ENCODE measurements at places on chromosomes 7 and 10.
A peak's percentile ranks its signal among the peaks of the same experiment; 100 is the strongest.

GRCh38 chr10:5731559-5731958 is 46.9 kb downstream of the TASOR2 start:
- DNase-seq: no peak

GRCh38 chr7:142969183-142969582 is 7.0 kb upstream of the KEL start:
- DNase-seq: no peak

DNA sequence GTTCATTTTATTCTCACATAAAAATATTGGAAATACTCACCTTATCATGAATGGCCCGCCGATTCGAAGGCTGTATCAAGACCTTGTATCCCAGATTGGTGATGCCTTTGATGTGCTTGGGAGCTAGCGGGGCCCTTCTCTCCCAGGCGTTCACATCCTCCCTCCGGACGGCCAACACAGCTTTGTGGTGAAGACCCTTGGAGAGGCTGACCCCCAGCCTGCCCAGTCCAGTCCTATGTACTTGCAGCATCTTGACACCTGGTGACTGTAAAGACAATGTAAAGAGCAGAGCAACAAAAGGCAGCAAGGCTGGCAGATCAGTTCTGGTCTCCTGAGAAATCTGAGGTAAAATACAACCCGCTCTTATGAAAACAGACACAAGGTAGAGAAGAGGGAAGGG is 10.6 kb downstream of the AASS start:
- no peak for DNase-seq

DNA sequence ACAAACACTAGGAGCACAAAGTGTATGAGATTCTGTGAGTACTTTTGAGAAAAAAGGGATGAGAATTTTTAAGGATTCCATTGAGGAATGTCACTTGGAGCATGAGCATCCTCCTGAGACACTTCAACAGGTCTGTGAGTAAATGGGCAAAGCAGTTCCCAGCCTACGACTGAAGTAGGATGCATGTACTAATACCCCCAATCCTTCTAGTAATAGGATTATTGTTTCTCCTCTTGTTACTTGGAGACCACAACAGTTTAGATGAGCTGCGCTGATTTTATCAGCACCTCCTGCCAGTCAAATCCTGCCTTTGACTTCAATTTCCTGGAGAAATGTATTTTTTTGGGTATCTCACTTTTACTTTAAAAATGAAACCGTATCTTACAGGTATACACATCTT is 820 bp downstream of the BBS9 start:
- peak; percentile 20 for DNase-seq

DNA sequence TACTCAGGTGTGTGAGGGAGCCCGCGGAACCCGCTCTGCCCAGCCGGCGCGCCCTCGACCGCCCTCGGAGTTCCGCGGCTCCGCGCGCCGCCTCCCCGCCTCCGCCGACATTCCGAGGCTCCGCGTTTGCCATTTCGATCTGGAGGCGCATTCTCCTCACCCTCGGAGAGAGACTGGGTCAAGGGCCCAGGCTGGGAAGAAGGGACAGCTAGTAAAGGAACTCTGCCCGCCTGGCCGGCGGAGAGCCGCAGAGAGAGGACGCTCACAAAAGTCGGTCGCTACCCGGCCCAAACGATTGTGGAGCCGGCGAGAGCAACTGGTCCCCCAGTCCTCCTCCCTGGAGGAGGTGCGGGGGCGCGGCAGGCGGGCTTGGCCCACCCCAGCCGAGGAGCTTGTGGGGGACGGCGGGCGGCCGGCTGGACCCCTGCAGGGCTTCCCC is 74.5 kb upstream of the LEP start:
- peak; percentile 62 for DNase-seq

- peak; percentile 83 for DNase-seq
Observed at GRCh38 chr7:77199013-77199966, at the start of gene FGL2. Gene FGL2, minus strand, starts transcription at chr7:77199819. Its CDS starts 26 bp downstream, at chr7:77199793.

Data from AG20443 (cell line).